Bone marrow (tissue), 2 donors: ENCODE measurements at places on chromosomes 4 and X.

GRCh38 chrX:17266136-17266535 is 108.9 kb upstream of the NHS start:
- DNase-seq: no peak

DNA sequence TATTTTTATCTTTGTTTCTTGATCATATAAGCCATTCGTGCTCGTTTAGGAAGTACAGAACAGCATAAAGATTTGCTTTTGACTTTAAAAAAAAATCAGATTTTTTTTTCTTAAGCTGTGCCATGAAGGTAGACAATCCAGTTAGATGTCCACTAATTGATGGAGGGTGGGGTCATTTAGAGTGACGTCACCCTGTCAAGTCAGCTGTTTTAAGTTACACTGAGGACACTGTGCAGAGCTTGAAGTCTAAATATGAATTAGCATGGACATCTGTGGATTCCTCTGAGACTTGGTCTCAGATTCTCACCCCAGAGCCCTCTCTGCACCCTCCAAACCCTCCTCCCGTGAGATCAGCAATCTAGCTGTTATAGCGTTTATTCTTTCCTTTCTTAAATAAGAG is 63.9 kb downstream of the ENPP6 start:
- no peak for DNase-seq

GRCh38 chr4:147479786-147480185 is 1.1 kb upstream of the EDNRA start:
- DNase-seq: no peak

GRCh38 chr4:147753047-147753446 is 21.2 kb downstream of the ARHGAP10 start:
- no peak for DNase-seq

DNA sequence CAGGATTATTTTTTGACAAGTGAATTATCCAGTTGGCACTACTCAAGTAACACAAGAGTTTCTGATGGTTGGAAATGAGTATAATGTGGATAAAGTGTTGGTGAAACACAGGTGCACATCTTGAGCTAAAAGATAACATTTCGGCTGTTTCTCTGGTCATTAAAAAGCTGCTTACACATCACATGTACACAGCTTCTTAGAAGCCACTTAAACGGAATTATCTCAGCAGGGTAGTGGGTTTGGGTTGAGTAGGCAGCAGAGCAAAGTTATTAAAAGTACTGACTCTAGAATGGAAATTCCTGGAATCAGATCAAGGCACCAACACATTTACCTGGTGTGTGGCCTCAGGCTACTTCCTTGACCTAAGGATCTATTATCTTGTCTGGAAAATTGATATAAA is 55.4 kb upstream of the RASSF6 start:
- no peak for DNase-seq

- no peak for DNase-seq
Measured at GRCh38 chr4:21888195-21888976, 60.2 kb downstream of the KCNIP4 start.

DNA sequence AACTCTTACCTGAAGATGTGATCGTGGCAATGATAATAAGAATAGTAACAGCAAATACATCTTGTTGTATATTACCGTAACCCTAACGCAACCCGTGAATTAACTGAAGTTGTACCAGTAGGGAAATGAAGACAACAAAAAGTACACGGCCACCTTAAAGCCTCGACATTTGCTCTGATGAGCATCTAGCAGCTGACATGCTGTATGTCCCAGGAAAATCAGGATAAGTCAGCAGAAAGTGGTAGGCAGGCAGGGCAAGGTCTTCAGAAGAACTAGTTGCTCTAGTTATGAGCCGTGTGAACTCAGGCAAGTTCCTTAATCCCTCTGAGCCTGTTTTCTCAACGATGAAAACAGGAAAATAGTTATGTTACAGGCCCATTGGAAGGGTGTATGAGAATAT is 7.7 kb upstream of the ASB5 start:
- no peak for DNase-seq

DNA sequence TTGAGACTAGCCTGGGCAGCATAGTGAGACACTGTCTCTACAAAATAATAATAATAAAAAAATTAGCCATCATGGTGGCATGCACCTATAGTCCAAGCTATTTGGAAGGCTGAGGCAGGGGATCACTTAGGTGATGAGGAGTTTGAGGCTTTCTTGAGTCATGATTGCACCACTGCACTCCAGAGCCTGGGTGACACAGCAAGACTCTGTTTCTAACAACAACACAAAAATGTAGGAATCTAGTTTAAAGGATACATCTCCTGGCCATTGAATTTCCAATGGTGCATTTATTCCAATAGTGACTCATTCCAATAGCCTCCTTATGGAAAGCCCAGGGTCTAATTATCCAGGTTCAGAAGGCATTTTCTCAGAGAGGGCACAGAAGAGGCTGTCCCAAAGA is 21.9 kb upstream of the HERC6 start:
- DNase-seq: no peak

DNA sequence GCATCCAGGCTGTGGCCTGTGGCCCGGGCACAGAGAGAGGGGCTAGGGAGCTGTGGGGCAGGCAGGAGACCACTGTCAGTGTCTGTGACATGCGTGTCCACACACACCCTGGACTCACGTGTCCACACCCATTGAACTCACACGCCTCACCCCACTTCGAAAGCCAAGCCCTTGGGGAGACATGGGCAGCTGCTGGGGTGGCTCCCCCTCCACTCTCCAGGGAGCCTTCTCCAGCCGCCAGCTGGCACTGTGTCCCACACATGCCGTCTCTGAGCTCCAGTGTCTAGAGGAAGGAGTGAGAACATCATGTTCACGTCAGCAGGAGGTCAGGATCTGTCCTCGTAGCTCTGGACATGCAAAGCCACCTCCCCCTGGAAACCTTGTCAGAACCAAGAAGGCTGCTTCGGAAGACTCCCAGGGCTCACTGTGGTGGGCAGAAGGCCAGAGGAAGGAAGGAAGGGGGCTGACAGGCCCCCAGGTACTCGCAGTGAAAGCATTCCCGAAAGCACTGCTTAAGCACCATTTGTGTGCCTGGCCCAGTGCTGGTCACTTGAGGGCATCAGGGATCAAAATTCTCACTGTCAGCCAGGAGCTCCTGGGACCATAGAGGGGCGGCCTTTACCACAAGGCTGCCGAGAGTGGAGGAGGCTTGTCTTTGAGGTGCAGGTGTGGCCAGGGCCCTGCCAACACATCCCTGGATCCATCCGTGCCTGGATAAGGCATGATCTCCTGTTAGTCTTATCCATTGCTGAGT is 61.4 kb downstream of the HTRA3 start:
- no peak for DNase-seq

- no peak for DNase-seq
Measured at GRCh38 chrX:55119712-55120111, 30.9 kb downstream of the PAGE2 start.

GRCh38 chr4:120659616-120660170 is 262.8 kb downstream of the PRDM5 start:
- DNase-seq: no peak
